ENCODE measurements at places on chromosomes 12 and 14.

DNA sequence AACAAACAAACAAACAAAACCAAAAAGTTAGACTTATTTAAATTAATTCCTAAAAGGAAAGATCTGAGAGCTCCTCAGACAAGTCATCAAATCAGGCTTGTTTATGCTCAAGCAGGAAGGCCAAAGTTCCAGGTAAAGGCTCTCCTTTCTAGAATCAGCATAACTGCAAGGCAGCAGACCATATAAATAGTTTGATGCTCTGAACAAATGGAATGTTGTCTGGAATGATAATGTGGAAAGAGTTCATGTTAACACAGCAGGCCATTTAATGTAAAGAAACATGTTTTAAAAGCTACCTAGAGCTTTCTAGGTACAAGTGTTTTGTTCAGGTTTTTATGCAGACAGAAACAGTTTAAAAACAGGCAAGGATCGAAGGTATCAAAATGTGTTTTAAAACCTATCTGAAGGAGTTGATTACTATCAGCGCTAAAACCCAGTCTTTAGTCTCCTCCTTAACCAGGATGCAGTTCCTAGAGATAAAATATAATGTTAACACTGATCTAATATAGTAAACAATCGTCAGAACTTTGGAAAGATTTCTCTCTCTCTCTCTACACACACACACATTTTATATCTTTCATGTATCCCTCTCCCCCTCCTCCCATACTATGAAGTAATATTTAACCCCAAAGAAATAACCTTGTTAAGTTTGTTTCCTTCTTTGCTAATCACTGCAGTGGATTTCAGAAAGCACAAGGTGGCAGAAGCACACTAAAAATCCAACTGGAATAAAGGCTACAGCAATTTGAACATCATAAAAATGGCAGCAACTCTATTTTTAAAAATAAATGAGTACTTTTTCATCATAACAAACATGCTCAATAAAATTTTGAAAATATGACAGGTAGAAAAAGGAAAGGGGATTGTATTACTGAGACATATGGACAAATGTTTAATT is 135.5 kb downstream of the PAWR start:
- DNase-seq = no peak

DNA sequence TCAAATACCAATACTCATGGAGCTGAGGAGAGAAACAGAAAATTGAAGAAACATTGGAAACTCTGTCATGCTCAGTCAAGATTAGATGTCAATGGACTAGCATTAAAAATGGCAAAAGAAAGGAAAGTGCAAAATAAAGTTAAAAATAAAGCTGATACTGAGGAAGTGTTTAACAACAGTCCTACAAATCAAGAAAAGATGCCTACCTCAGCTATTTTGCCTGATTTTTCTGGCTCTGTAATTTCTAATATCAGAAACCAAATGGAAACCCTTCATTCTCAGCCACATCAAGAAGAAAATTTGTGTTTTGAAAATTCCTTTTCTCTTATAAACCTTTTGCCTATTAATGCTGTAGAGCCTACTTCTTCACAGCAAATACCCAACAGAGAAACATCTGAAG is 40.5 kb downstream of the METTL25 start:
- DNase-seq = no peak

DNA sequence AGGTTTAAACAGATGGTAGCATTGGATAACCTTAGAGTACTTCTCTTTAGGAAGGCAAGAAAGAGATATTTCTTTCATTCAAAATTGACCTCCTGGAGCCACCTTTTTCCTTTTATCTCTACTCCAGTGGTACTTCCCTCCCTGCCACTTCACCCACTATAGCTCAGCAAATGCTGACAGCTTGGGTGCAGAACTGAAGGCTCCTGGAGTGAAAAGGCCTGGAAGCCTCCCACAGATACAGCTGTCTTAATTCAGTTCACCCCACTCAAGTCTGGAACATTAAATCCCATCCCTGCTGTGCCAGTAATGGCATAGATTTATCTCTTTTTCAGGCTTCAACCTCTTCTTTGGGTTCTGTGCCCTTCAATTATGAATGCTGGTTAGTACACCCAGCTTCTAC is 140.3 kb downstream of the NEDD1 start:
- DNase-seq = no peak

DNA sequence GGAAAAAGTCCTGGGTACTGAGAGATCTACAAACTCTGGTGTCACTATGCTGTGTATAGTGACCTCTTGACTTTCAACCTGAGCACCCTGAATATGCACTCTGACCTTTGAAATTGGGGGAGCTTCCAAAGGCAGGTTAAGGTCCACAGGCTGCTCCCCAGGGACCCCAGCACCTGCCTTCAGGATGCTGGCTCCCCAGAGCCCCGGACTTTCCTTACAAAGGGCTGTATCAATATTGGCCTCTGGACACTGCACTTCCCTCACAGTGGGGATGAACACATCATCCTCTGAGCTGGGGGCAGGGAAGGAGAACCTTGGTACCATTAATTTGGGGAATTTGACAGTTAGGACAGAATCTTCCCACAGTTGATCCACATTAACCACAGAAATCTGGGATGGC is 14.3 kb downstream of the PLD4 start:
- DNase-seq = no peak

GRCh38 chr12:109731806-109732205 is 18.2 kb downstream of the FAM222A start:
- no peak for DNase-seq

- no peak for DNase-seq
These were observed 194.0 kb downstream of the ZFP36L1 start for GRCh38 chr14:68598621-68599447.
